ENCODE measurements at places on chromosomes 4 and X.

DNA sequence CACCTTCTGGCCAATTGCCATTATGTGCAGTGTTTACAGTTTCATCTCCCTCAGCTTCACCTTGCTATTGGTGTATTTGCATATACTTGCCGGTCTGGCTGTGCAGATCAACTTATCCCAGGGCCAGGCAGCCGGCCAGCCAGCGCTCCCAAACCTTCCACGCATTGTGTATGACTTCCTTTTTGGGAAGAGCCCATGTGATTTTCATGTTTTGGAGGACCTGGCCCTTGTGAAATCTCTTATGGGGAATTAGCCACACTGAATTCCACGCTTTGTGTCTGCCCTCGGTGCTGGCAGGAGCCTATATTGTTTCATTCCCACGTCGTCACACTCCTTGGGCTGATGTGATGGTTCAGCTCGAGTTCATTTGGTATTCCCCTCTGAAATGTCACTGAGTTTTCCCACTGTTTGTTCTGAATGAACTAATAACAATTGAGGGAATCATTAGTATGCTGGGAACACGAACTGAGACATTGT is 6.0 kb upstream of the PDLIM3 start:
- DNase-seq, result no peak

- DNase-seq, result no peak
Measured at GRCh38 chr4:102301167-102301566, 44.1 kb downstream of the SLC39A8 start.

DNA sequence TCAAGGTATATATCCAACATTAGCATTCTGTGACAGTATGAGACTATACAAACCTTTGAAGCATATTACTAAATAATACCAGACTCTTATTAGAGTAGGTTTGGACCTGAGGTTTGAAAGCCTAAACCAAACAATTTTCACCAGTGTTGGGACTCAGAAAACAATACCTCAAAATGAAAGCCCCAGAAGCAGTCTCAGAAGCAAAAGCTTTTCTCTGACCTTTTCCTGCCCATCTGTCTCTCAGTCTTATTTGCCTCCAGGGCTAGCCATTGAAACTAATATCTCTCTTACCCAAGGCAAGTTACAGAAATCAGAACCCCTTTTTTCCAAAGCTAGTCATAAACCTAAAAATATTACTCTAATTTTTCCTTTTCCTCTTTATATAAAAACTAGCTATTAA is 163.3 kb downstream of the PTCHD1 start:
- DNase-seq, result no peak

GRCh38 chr4:113955948-113956347 is 23.5 kb downstream of the ARSJ start:
- no peak for DNase-seq

GRCh38 chr4:19194672-19195071 is 1057.0 kb upstream of the SLIT2 start:
- DNase-seq, result no peak

DNA sequence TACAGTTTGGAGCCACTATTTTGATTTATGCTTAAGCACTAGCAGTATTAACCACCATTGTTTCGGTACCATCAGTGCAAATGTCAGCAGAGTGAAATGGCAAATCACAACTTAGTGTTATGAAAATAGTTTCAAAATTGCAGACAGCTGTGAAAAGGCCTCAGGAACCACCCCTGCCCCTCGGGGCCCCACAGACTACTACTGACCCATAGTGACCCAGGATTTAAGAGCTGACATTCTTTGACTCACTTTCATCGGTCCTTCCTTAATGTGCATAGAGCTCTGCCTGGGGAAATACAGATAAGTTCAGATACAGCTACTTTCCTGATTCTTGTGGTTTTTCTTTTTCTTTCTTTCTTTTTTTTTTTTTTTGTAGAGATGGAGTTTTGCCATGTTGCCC is 3.3 kb upstream of the BBS7 start:
- no peak for DNase-seq

GRCh38 chrX:23785580-23785979 is 2.6 kb downstream of the SAT1 start:
- DNase-seq, result no peak

GRCh38 chrX:16666541-16666940 is 16.6 kb downstream of the S100G start:
- DNase-seq, result no peak

DNA sequence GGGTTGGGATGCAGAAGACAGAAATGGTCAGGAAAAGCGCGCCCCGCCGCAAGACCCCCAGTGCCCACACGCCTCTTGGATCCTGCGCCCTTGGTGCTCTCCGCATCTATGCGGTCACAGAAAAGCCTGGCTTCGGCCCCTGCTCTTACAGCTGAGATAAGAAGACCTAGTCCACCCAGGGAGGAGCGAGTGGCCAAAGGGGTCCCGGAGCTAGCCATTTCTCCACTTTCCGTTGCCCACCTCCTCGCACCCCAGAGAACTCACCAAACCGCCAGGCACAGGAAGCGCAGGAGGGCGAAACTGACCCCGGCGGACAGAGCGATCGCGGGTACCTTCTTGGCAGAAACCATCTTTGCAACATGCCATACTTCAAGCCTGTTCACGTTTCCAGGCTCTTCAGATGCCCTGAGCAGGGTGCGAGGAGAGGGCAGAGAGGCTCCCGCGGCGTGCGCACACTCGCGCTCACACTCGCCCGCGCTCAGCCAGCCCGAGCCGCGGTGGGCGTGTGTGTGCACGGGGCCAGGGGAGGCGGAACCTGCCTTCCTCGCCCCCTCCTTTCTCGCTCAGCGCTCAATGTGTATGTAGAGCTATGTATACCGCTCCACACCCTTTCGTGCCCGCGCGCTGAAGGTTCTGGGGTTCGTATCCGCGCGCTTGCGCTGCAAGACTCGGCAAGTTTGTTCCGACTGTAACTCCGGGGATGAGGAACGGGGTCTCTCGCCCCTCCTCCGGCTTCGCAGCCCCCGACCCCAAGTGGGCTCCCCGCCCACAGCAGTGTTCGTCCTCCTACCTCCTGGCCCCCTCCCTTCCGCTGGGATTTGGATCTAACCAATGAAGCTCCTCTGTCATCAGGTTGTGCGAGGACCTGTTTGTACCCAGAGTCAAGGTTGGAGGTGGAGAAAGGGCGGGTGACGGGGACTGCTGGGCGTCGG is at the start of gene GABRA4:
Gene GABRA4, minus strand, starts transcription at position 507 of the 932 bp plus-strand sequence. Its CDS starts 157 bp downstream, at position 350.
- DNase-seq, result no peak

DNA sequence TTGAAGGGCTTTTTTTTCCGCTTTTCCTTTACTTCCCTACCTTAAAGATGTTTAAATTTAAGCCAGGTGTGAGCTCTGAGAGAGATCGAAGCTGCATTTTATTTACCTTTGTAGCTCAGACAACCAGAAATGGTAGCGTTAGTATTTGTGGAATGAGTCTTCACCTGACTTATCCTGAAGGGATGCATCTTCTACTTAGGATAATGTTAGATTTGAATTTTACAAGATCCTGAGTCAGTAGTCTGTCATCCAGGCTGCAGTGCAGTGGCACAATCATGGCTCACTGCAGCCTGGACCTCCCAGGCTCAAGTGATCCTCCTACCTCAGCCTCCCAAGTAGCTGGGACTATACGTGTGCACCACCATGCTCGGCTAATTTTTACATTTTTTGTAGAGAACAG is 26.2 kb downstream of the TMSB4X start:
- DNase-seq, result no peak

DNA sequence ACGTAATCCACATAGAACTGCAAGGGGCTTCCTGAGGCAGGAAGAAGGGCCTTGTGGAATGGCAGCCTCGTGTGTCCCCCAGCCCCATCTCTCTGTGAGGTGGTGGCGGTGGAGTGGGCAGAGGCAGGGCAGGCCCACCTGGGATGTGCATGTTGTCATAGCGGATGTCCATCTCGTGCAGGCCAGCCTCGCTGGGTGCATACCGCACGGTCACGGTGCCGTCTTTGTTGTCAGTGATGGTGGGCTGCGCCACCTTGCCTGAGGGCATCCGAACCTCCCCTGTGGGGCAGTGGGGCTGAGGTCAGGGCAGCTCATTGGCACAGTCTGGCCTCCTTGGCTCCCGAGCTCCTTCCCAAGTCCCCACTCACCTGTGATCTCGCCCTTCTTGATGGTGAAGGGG is 20.4 kb downstream of the FLNA start:
- DNase-seq, result no peak

- DNase-seq, result peak; percentile 1
Measured at GRCh38 chr4:182297659-182298058, 54.5 kb downstream of the TENM3 start.

DNA sequence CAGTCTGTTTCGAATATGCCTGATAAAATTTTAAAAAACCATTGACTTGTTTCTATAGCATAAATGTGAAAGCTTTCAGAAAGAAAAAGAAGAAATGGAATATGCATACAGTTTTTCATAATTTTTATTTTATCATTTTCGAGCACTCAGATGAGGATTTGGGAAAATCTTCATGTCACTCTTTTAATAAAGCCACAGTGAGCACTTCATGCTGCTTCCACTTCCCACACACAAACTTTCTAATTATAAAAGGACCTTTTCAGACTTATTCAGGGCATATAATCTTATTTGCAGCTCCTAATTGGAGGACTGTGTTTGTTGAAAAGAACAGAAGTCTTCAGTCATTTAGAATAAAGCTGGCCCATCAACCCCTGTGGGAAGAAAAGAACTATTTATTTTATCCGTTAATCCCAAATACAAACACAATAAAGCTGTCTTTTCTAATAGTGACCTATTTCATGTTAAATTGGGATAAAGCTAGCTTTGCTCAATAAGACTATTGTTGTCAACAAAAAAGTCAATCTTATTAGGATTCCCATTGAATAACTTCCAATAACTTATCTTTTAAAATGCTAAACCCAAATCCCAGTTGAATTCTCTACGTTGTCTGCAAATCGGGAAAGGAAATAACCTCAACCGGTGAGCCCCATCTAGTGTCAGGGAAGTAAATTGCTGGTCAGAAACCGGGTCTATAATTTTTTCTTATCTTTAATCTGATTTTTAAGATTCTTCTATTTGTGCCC is 211.5 kb downstream of the PDGFRA start:
- DNase-seq, result no peak

- no peak for DNase-seq
Measured at GRCh38 chrX:24167719-24168472, 18.4 kb downstream of the ZFX start.
